NCI-H187 treated with DMSO at 0.1 percent for 48 hours (cell line): ENCODE measurements at places on chromosomes 5 and 9.

GRCh38 chr9:76564297-76564696 lies 105.3 kb downstream of the GCNT1 start:
- DNase-seq = no peak

DNA sequence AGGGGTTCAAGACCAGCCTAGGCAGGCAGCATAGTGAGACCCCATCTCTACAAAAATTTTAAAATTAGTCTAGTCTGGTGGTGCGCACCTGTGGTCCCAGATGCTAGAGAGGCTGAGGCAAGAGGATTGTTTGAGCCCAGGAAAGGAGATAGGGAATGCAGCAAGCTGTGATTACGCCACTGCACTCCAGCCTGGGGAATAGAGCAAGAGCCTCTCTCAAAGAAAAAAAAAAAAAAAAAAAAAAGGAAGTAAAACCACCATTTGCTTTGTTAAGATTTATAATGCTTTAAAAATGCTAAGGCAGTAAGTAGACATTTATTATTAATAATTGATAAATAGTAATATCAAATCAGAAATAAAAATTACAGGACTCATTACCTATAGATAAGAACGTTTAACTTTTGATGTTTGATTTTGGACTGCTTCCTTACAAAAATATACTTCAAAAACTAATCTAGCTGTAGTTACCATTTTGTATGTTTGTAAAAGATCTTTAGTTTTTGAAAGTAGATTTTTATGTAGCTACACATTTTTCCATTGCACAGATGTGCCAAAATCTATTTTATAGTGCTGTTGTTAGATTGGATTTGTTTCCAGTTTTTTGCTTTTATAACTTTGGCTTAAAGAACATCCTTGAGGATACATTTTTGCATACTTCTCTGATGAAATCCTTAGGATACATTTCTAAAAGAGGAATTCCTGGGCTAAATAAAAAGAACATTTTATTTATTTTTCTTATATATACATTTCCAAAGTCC lies 86.4 kb downstream of the INIP start:
- DNase-seq = no peak

- DNase-seq = no peak
Measured at GRCh38 chr5:164230341-164230740, 724.9 kb downstream of the MAT2B start.

- no peak for DNase-seq
Measured at GRCh38 chr5:9324348-9325077, 221.4 kb downstream of the SEMA5A start.

DNA sequence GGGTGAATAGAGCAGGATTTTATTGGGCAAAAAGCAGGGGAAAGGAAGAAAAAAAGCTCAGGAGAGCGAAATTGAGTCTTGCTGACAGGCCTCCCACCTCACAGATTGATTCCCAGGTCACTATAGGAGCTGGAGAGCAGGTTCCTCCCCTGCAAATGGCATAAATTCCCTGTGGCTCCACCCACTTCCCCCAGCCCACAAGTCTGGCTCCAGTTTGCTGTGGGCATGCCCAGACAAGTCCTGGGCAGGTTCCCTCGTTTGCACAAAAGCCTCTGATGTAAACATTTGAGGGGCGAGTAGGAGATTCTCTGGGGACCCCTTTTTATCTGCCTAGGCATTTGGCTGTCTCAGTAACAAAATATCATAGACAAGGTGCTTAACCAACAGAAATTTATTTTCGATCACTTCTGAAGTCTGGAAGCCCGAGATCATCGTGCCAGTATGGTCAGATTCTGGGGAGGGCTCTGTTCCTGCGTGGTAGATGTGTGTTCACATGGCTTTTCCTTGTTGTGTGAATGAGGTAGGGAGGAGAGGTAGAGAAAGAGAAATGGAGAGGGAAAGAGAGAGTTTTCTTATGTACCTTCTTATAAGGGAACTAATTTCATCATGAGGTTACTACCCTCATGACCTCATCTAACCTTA lies 614.5 kb downstream of the MAT2B start:
- DNase-seq = no peak
